ENCODE measurements at places on chromosomes 6 and 20.
A peak's percentile ranks its signal among the peaks of the same experiment; 100 is the strongest.

DNA sequence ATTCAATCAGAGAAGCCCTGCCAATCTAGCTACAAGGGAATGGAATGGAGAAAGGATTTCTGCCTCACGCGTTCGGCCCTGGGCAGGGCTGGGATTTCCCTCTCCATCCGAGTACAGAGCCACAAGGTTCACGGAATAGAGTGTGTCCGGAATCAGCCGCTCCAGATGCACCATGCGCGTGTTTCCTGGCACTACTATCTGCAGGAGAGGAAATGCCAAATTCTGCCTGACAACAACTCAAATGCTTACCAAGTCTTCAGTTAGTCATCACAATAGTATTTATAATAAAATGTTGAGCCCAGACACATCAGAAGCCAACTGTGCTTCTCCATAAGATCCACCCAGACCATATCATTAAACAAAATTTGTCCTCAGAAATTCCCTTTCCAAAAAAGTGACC, 75.1 kb downstream of the COL12A1 start:
- no peak for DNase-seq

DNA sequence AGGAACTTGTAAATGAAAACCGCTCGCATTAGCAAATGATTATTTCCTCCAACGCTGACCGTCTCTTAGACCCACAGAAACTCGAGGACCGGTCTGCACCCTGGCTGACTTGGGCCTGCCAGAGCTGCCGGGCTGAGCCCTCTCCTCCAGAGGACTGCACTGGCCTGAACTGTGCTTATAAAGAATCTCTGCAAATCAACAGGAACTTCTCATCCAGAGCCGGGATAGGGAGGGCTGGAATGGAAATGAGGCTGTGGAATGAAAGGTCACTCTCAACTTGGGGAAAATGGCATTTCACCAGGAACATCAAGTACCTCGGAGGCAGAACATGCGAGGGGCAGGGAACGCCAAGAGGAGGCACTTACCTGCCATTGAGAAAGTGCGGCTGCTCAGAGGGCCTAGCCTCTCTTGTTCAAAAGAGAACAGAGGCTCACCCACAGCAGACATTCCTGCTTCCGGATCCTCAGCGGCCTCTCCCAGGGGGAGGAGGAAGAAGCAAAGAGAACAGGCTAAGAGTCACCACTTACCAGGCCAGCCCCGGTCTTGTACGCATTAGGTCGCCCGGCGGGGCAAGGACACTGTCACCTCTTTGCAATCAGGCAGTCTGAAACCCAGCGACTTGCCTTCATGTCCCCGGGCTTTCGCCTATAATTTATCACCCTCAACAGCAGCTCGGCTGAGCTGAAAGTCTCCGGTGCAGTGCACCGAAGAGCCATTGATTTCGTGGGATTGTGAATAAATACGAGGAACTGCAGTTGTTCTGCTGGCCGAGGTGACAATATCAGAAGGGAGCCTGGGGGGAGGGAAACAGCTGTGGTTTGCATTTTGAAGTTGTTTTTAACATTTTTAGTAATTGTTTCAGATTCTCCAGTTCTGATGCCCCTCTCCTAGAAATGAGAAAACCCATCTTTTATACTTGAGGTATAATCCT, 37.6 kb downstream of the ZMYND8 start:
- DNase-seq: peak; percentile 77

- DNase-seq: no peak
Measured at GRCh38 chr20:58853466-58853865, 950 bp downstream of the GNAS start.

DNA sequence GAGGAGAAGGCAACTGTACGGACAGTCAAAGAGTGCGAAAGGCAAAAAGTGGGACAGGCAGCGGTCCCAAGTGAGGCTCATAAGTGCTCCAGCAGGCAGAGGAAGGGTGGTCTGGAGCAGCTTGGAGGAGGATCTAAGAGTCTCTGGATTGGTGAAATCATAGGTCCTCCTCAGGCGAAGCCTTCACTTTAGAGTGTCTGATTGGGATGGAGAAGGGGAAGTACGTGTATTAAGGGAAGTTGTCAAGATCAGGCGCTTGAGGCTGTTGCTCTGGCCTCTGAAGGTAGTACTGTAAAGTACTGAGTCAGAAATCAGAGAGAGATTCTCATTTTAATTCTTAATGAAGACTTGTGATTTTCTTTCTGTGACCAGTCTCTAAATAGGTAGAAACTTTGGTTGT, 185.6 kb downstream of the KIF16B start:
- DNase-seq: no peak

DNA sequence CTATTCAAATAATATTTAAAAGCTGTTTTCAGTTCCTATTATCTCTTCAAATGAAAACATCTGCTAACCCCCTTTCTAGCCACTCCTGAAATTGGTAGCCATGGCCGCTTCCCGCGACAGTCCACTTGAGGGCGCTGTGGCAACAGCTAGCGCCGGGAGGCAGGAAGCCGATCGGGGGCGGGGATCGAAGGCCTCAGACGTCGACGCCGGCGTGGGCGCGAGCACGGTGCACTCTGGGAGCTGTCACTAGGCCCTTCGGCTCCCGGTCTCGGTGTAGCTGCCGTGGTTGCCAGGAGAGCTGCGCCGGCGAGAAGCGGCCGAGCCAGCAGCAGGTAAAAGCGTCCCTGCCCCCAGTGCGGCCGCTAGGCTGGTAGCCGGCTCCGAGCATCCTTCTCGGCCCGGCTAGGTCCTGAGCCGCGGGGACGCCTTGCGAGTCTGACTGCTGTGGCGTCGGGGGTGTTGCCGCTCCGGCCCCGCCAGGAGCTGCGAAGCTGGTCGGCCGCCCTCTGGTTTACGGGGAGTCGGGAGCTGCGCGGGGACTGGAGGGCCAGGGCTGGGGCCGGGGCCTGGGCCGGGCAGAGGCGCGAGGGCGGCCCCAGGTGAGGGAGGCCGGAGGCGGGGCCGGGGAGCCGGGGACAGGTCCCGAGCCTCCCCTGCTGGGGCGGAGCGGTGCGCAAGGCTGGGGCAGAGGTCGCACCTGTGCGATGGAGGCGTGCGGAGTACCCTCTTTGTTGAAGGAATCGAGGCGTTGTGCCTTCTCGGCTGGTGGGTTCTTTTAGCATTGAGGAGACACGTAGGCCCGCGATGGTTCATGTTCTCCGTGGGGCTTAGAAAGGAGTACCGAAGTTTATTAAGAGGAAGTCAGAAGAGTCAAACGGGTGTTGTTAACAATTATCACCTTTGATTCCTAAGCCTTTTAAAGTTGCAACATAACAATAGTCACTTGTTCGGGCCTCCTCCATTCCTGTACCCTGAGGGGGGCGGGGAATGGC, at the start of gene DOP1A:
Gene DOP1A, plus strand, starts transcription at position 224 of the 992 bp plus-strand sequence. CDS start 29,307 bp downstream, outside the sequence.
- DNase-seq: peak; percentile 99

GRCh38 chr6:108238322-108238721, 22.5 kb downstream of the SNX3 start:
- no peak for DNase-seq

GRCh38 chr6:128172752-128173682, 272.2 kb upstream of the THEMIS start:
- no peak for DNase-seq

All from trophoblast cell (in vitro differentiated cells and primary cell).